Myocyte (in vitro differentiated cells): ENCODE measurements at places on chromosomes 6 and 20. TPM values are rescaled to one million over a fixed set of nuclear protein-coding genes. Genes with fewer than 3 reads are reported as not detected.

Gene TCF15
- total RNA-seq = not detected in 2 replicates

- DNase-seq = no peak
These were observed 192.4 kb downstream of the BMP2 start for GRCh38 chr20:6959900-6960312.

GRCh38 chr20:19885939-19886660, 128.0 kb downstream of the RIN2 start:
- DNase-seq = no peak

GRCh38 chr20:62269378-62269777, 31.1 kb downstream of the OSBPL2 start:
- DNase-seq = no peak

DNA sequence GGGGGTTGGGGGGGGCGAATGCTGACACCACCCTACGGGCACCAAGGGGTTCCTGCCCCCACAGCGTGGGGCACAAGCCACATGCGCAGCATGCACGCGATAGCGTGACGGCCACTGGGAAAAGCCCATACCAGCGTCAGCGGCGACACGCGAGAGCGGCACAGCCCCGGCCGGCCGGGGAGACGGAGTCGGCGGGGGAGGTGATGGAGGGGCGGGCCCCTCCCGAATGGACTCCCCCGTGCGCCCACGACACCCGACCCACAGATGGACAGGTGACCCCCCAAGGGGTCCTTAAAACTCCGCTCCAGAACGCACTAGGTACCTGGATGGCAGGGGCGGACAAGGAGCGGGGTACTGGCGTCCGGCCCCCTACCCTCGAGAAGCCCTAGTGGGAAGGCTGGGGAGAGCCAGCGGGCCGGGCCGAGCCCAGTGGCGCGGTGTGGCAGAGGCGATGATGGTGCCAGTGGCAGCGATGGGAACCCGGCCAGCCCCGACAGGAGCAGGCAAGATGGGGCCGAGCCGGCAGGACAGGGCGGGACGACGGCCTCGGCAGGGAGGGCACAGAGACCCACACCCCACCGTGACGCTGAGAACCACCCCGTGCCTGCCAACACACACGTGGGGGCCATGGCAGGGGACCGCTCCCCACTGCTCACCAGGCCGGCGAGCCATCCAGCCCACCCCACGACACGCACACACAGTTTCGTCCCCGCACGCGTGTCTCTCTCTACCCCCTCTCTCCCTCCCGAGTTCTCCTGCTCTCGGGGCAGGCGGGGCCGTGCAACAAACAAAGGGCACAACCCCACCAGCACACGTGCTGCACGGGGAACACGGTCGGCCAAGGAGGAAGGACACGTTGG, 1959.8 kb upstream of the DEFB115 start:
- DNase-seq = no peak

DNA sequence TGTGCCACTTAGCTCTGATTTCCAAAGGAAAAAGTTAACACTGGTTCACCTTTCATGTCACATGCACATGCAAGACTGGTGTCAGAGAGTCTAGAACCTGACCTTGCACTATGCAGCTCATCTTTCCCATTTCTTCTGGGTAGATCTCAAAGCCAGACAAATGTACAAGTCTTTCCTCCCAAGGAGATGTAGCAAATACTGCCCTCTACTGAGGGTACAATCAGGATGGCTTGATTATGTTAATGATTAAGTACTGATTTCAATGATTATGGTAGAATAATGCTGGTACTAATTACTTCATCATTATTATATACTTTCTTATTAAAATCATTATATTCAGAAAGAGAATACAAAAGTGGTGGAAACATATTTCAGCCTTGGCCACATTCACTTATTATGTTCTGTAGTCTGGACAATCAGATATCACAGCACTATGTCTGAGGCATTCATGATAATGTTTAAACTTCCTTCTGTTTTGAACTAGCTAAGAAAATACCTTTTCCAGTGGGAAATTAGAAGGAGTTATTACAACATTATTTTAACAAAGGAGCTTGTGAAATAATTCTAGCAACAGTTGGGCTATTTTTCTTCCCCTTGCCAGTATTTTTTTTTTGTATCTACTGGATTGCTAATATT, 68.5 kb upstream of the FOXO3 start:
- peak; percentile 62 for DNase-seq

GRCh38 chr6:153702671-153703070, 336.4 kb upstream of the OPRM1 start:
- DNase-seq = no peak

DNA sequence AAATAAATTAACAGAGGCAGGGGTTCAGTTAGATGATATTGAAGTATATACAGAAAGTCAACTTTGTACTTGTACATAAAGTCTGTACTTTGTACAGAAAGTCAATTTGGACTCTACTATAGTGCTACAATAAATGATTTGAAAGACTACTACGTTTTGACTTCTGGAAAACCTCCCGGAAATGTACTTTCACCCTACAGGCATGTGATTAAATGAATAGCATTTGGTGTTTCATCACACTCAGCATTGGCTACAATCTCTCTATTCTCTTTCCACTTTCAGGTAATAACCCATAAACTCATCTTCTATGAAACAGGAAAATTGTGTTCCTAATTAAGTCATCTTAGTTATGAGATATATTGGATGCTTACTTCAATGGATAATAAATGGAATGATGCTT, 25.6 kb upstream of the MC3R start:
- DNase-seq = no peak

GRCh38 chr6:118551063-118552053, 3.3 kb downstream of the PLN start:
- peak; percentile 67 for DNase-seq

GRCh38 chr6:125432963-125433362, 131.2 kb upstream of the HDDC2 start:
- no peak for DNase-seq

DNA sequence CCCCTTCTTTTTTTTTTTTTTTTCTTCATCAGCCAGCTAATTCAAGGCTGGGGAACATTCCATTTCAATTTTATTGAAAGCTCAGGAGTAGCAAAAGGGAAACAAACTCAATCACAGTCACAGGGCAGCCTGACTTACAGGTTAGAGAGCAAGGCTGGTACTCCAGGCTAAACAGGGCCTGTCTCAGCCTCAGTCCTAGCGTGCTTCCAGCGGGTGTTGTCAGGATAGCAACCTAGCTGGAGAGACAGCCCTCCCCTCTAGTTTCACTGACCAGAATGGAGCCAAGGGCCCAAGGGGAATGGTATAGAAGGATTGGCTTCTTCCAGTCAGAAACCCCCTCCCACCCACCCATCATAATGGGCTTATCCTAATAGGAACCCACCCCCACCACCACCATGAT, 132.9 kb downstream of the PXDC1 start:
- DNase-seq = no peak
